Psoas muscle (tissue), 8 donors: ENCODE measurements at places on chromosomes 5 and 9. TPM values are rescaled to one million over a fixed set of nuclear protein-coding genes. Genes with fewer than 3 reads are reported as not detected.
A peak's percentile ranks its signal among the peaks of the same experiment; 100 is the strongest.

The TMEM167A gene
- total RNA-seq, result 34.9 TPM

The CNTFR gene
- 66.4 TPM for total RNA-seq

The F2RL2 gene
- total RNA-seq, result not detected

The LCN1 gene
- total RNA-seq, result 0.71 TPM

The COL27A1 gene
- 3.9 TPM for total RNA-seq

The CSF1R gene
- total RNA-seq, result 4.2 TPM

The SCGB3A2 gene
- total RNA-seq, result not detected

The SVEP1 gene
- 16.3 TPM for total RNA-seq

The SH2D3C gene
- 10.6 TPM for total RNA-seq

The ARL14EPL gene
- total RNA-seq, result not detected

The NOXA1 gene
- total RNA-seq, result 5.1 TPM

The ARHGEF37 gene
- total RNA-seq, result 29.3 TPM

The LRRC14B gene
- 9.5 TPM for total RNA-seq

The SEMA5A gene
- total RNA-seq, result 0.66 TPM

The GPR151 gene
- not detected for total RNA-seq

GRCh38 chr5:127926974-127927373 lies 156.6 kb upstream of the SLC12A2 start:
- H3K4me1 ChIP-seq, result no peaks in the 10 kb centered on the region
- H3K27me3 ChIP-seq, result no peaks in the 10 kb centered on the region
- no peak overlapping the region for H3K4me3 ChIP-seq
- no peak for DNase-seq
- H3K27ac ChIP-seq, result no peak overlapping the region

DNA sequence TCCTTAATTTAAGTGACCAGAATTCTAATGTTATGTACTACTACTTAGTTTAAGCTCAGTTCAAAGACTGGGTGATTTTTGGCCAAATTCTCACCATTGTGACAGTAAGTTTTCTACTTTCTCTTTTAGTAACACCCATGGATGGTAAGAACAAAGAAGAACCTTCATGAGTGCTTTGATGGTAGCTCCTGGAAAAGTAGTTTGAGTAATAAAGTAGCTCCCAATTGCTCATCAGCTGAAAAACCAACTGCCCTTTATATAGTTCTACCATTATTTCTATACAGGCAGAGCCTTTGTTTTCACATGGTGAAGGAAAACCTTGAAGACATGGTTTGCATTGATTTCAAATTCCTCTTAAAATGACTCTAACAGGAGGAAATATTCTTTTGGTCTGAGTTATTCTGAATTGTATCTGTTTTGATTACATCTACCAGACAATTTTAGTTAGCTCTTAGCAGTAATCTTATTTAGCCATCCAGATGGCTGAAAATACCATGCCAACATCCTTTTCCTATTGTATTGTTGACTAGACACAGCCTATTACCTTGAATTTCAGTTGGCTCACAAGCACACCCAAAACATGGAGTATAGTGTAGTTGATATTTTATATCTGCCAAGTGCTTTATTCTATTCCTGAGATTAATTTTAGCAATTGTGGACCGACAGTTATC lies 23.7 kb upstream of the STARD4 start:
- DNase-seq, result no peak
- no peaks in the 10 kb centered on the region for H3K27me3 ChIP-seq
- H3K27ac ChIP-seq, result no peak overlapping the region
- no peaks in the 10 kb centered on the region for H3K36me3 ChIP-seq

DNA sequence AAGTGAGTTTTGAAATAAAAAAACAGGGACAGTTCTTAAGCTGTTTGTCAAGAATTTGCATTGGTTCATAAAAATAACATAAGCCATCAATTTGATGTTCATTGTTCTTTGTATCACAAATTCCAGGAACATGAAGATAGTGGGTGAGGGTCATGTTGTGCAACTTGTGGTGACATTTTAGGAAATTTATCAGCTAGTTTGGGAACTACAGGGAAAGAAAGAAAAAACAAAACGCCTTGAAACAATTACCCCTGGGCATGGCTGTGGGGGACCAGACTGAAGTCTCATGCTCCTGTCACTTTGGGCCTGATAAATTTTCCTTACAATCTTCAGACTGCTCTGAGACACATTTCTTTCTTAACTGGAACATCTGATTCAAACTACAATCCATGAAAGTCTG lies 207.1 kb upstream of the CLINT1 start:
- no peak overlapping the region for H3K4me3 ChIP-seq
- DNase-seq, result no peak
- no peaks in the 10 kb centered on the region for H3K27me3 ChIP-seq

DNA sequence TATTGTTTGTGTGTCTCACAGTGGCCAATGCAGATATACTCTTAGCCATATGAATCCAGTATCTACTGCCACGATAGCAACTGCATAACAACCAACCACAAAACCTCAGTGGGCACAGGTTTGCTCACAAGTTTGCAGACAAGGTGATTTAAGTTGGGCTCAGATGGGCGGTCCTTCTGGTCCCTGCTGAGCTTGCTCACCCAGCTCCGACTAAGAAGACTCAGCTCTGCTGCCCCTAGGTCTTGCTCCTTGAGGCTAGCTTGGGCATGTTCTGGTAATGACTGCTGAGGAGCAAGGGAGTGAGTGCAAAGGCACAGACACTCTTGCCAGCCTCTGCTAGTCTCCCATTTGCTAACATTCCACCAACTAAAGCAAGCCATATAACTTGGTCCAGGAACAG lies 52.6 kb downstream of the MTX3 start:
- DNase-seq, result no peak
- no peak overlapping the region for H3K27ac ChIP-seq
- H3K4me3 ChIP-seq, result no peak overlapping the region
- H3K27me3 ChIP-seq, result no peaks in the 10 kb centered on the region

DNA sequence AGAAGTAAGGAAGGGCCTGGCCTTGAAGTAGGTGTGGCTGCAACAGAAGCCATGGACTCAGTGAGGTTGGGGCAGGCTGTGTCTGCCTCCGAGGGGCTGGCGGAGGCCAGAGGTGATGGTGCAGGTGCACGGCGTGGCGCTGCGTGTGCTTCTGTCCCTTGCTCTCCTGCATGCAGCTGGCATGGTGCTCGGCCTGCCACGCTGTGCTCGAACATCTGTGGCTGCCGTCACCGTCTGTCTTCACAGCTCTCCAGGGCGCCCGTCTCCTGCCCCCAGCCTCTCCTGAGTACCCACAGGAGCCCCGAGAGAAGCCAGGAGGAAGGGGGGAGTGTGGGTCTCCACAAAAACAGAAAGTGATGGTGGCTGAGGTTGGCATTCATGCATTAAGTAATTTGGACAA lies 193.7 kb downstream of the CACNA1B start:
- peaks cover 31% of the 10 kb centered on the region for H3K27me3 ChIP-seq
- no peak overlapping the region for H3K27ac ChIP-seq
- H3K4me3 ChIP-seq, result no peak overlapping the region
- no peaks in the 10 kb centered on the region for H3K36me3 ChIP-seq
- no peak for DNase-seq
- H3K4me1 ChIP-seq, result no peaks in the 10 kb centered on the region

- H3K36me3 ChIP-seq, result no peaks in the 10 kb centered on the region
- no peak overlapping the region for H3K4me3 ChIP-seq
- no peak for DNase-seq
- H3K4me1 ChIP-seq, result no peaks in the 10 kb centered on the region
- H3K27ac ChIP-seq, result no peak overlapping the region
Observed at GRCh38 chr9:78502566-78502965, 205.6 kb downstream of the PSAT1 start.

GRCh38 chr5:147439254-147439653 lies 70.6 kb downstream of the DPYSL3 start:
- no peak overlapping the region for H3K4me3 ChIP-seq
- H3K4me1 ChIP-seq, result peaks cover 2% of the 10 kb centered on the region
- no peaks in the 10 kb centered on the region for H3K36me3 ChIP-seq
- no peaks in the 10 kb centered on the region for H3K27me3 ChIP-seq
- DNase-seq, result no peak
- no peak overlapping the region for H3K27ac ChIP-seq

GRCh38 chr5:153779836-153780235 lies 258.9 kb downstream of the FAM114A2 start:
- H3K27me3 ChIP-seq, result no peaks in the 10 kb centered on the region
- no peak overlapping the region for H3K4me3 ChIP-seq
- DNase-seq, result no peak
- H3K27ac ChIP-seq, result no peak overlapping the region

GRCh38 chr5:85648495-85648894 lies 969.2 kb upstream of the COX7C start:
- no peaks in the 10 kb centered on the region for H3K36me3 ChIP-seq
- no peaks in the 10 kb centered on the region for H3K27me3 ChIP-seq
- H3K4me3 ChIP-seq, result no peak overlapping the region
- H3K4me1 ChIP-seq, result no peaks in the 10 kb centered on the region
- H3K27ac ChIP-seq, result no peak overlapping the region
- DNase-seq, result no peak

GRCh38 chr5:57627661-57628060 lies 145.1 kb upstream of the ACTBL2 start:
- no peak overlapping the region for H3K4me3 ChIP-seq
- H3K36me3 ChIP-seq, result no peaks in the 10 kb centered on the region
- H3K4me1 ChIP-seq, result no peaks in the 10 kb centered on the region

- no peaks in the 10 kb centered on the region for H3K27me3 ChIP-seq
- no peak overlapping the region for H3K27ac ChIP-seq
- no peaks in the 10 kb centered on the region for H3K36me3 ChIP-seq
- no peak for DNase-seq
- no peak overlapping the region for H3K4me3 ChIP-seq
- H3K4me1 ChIP-seq, result peaks cover 12% of the 10 kb centered on the region
Observed at GRCh38 chr9:78543353-78543752, 246.4 kb downstream of the PSAT1 start.

DNA sequence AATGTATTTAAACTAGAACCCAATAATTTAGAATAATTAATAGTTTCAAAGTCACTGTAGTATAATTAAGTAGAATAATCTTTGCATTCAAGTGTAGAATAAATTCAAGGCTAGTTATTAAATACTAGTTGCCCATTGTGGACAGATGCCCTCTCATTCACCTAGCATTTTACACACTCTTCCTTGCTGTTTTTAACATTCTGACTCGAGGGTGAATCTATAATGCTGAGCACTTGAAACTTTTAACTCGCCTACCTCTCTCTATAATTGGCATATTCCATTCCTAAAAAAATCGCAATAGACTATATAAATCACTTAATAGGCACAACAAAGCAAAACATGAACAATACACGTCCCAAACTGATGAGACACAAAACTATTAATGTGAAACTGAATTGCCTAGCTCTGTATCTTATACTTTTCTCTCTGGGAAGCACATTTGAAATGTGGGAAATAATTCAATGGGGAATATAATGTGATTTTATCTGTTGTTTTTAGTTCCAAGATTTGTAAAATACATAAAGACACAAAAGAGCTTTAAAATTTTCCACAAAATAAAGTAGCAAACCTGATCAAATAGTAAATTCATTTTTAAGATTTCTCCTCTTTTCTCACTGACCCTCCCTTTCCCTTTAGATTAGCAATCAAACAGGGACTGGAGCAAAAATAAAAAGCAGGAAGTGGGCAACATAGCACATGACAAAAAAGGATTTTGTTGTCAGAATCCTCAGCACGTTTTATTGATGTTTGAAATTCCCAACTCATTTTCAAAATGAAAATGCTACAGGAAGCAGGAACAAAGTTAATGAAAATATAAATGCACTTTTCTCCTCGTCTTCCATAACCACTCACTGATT lies 295.6 kb downstream of the PDE4D start:
- peak overlapping the region; percentile 54 for H3K4me3 ChIP-seq
- peak overlapping the region; percentile 69 for H3K27ac ChIP-seq
- no peaks in the 10 kb centered on the region for H3K27me3 ChIP-seq
- H3K4me1 ChIP-seq, result peaks cover 23% of the 10 kb centered on the region
- no peak for DNase-seq

- H3K36me3 ChIP-seq, result no peaks in the 10 kb centered on the region
- H3K4me3 ChIP-seq, result no peak overlapping the region
- H3K27ac ChIP-seq, result no peak overlapping the region
- no peak for DNase-seq
- no peaks in the 10 kb centered on the region for H3K27me3 ChIP-seq
- H3K4me1 ChIP-seq, result no peaks in the 10 kb centered on the region
Observed at GRCh38 chr9:114830546-114830945, 24.7 kb upstream of the TNFSF15 start.

- no peaks in the 10 kb centered on the region for H3K4me1 ChIP-seq
- H3K27me3 ChIP-seq, result peaks cover 3% of the 10 kb centered on the region
- no peak for DNase-seq
- H3K36me3 ChIP-seq, result no peaks in the 10 kb centered on the region
- H3K27ac ChIP-seq, result no peak overlapping the region
Observed at GRCh38 chr9:101465326-101465915, 29.8 kb upstream of the ALDOB start.

GRCh38 chr5:74433255-74433895 lies 207.2 kb downstream of the ENC1 start:
- H3K4me1 ChIP-seq, result peaks cover 4% of the 10 kb centered on the region
- DNase-seq, result no peak
- no peak overlapping the region for H3K4me3 ChIP-seq
- H3K27me3 ChIP-seq, result no peaks in the 10 kb centered on the region
- H3K36me3 ChIP-seq, result no peaks in the 10 kb centered on the region

- no peaks in the 10 kb centered on the region for H3K4me1 ChIP-seq
- H3K36me3 ChIP-seq, result no peaks in the 10 kb centered on the region
- no peaks in the 10 kb centered on the region for H3K27me3 ChIP-seq
- H3K27ac ChIP-seq, result no peak overlapping the region
- no peak for DNase-seq
Observed at GRCh38 chr5:91477408-91477807, 94.3 kb upstream of the ARRDC3 start.
